Activated CD8-positive, alpha-beta memory T cell treated with anti-CD3 and anti-CD28 coated beads for 4 hours (primary cell): ENCODE measurements at places on chromosomes 2 and 18.

DNA sequence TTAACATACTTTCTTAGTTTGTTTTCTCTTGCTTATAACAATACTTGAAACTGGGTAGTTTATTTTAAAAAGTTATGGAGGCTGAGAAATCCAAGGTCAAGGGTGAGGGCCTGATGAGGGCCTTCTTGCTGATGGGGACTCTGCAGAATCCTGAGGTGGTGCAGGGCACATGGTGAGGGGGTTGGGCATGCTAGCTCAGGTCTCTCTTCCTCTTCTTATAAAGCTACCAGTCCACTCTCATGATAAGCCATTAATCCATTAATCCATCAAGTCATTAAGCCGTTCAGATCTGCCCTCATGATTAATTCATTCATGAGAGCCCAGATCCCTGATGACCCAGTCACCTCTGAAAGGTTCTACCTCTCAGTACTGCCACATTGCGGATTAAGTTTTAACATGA lies 21.4 kb downstream of the ALMS1 start:
- no peak for DNase-seq

DNA sequence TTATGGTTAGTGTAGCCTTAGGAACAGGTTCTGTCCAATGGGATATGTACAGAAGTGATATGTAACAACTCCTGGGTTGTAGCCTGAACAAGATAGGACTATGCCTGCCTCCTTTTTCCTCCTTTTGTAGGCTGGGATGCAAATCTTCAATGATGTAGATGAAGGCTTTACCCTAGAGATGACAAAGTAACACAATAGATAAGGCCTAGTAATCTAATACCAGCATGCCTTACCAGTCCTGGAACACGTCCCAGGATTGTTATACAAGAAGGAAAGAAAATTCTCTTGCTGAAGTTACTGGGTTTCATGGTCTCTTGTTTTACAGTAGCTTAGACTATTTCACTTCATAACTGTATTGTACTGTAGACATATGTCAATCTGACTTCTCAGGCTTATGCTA lies 192.1 kb downstream of the OTX1 start:
- no peak for DNase-seq

- no peak for DNase-seq
Measured at GRCh38 chr2:201242571-201243277, 17.6 kb upstream of the CASP8 start.

GRCh38 chr2:15273452-15273851 lies 287.7 kb downstream of the NBAS start:
- DNase-seq: no peak

DNA sequence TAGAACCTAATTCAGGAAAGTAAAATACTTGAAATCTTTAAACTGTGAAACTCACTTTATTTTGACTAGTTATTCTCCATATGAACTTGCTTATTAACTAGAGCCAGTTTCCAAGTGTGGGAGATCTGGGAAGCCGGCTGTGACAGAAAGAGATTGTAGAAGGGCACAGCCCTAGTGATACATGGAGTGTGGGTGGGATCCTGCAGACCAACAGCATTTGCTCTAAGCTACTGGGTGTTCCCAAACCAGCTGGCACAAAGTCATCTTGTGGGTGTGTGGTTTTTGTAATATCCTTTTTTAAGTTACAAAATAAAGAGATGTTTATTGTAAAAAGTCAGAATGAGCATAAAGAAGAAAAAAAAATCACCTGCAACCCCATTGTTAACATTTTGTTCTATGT lies 3.4 kb downstream of the DUSP19 start:
- no peak for DNase-seq

DNA sequence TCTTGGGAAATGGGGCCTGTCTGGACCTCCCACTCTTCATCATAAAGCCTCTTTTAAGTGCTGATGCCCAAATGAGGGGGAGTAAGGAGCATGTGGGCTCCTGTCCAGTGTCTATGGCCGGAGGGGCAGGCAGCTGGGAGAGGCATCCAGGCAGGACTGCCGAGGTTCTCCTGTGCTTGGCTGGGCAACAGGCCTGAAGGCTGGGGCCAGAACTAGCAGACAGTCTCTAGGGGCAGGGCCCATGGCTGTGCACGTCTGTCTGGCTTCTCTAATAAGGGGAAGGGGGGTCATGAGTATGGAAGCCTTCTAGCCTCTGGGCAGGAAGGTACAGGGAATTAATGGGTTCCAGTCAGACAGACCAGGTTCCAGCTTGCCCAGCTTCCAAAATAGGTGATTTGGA lies 128.6 kb downstream of the SMAD2 start:
- no peak for DNase-seq

- no peak for DNase-seq
Measured at GRCh38 chr2:216829533-216829932, 30.3 kb downstream of the TNP1 start.

GRCh38 chr2:138948070-138948539 lies 167.9 kb upstream of the NXPH2 start:
- no peak for DNase-seq

- no peak for DNase-seq
Measured at GRCh38 chr18:50611529-50611941, 51.6 kb downstream of the MAPK4 start.

DNA sequence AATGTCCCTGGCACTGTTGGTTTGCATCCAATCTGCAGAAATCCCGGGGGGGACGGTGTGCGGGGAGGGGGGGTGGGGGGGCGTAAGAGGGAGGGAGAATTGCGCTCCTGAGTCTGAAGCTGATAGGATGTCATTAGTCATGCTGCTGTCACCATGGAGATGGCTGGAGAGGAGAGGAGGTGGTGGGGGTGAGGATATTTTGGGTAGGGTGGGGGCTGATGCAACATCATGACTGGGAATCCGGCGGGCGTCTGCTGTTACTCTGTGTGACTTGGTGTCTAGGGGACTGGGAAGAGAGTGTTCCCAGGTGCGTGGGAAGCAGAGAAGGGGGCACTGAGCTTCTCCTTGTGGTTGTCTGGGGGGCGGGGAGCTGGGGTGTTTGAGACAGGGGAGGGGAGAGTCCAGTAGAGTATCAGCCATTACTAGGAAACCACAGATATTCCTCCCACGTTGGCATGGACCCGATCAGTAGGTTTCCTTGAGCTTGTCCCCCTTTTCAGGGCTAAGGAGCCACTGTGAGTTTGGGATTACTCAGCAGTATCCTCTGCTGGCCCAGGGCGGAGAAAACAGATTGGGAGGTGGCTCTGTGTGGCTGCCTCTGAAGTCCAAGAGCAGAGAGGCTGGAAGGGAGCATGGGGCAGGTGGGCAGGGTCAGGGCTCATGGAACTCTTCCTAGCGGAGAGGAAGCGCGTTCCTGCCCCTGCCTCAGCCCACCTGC lies 18.9 kb downstream of the TET3 start:
- no peak for DNase-seq

GRCh38 chr2:40497251-40497859 lies 45.5 kb upstream of the SLC8A1 start:
- no peak for DNase-seq
